ENCODE measurements at places on chromosomes 1 and 21.

DNA sequence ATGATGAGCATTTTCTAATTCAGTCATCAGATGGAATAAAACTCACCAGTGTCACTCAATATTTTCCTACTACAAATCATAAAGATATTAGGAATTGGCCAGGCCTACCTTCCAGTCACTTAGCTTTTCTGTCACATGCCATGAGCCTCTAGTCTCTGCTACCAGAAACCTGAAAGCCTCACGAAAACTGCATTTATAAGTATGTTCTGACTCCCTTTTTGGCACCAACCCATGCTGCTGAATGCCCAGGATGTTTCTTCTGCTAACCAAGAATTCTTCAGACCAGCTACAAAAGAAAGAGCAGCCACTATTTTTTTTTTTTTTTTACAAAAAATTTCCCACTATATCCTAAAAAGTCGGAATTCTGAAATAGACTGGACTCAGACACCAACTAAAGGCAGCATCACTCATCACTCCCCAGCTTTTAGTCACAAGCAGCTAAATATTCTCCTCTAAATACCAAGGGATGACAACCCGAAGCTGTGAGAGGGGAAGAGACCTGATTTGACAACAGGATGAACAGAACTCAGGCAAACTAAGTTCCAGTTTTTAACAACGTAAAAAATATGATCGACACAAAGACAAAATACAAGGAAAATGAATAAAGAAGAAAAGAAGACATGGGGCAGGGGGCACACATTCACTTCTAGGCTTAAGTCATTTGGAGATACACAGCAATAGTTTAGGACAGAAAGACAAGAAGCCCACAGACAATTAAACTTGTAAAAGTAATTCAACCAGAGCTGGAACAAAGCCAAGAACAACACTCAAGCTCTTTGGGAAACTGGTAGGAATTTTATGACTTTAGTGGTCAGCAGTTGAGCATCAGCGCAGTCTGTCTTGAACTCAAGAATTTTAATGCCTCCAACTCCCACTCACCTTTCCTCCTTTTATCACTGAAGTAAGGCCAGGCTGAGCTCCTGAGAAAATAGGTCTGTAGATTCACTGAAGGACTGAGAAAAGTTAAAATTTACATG is 1.7 kb downstream of the DCAF8 start:
- no peak for DNase-seq

DNA sequence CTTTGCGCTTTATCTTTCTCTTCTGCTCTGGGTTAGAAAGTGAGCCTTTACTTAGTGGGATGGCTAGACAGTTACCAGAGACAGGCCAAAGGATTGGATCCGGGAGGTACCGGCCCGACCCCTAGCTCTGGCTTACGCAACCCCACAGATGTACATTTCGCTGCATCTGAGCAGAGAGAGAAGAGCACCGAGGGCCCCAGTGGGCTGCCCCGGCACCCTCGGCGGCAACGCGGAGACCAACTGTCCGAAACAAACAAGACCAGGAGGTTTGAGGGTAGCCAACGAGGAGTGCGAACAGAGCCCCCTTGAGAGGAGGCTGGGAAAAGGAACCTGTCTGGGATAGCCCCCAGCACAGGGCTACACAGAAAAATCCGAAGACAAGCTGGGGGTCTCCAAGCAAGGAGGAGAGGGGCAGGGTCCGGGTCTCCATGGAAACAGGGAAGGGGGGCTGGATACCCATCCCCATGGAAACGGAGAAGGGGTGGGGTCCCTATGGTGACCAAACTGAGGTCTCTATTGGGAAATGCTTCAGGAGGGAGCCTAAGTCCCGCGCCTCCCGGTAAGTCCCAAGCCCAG is 373 bp downstream of the MTF1 start:
- peak; percentile 27 for DNase-seq

DNA sequence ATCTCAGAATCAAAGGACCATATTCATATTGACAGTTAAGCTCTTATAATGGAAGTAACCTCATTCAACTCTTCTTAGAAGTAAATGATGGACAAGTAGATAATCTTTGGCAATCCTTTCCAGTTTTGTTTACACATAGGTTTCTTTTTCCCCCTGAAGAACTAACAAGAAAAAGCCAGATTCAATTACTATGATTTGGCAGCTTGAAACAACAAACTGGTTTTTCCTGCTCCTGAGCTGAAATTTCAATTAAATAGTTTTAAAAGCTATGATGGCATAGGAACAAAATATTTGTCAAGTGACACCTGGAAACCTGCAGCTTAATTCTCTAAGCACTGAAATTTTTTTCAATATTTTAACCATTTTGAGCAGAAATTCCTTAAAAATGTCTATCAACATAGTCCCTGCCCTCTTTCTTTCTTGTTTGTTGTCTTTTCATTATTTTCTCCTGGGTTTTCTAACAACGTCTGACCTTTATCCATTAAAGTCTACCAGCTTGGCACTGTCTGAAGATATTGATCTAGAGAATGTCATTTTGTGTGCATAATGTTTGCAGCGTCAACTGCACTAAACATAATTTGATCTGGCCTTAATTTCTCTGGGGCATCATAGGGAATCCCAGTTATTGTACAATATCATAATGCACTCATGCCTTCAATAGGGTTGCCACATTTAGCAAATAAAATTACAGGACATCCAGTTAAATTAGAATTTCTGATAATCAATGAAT is 4.0 kb upstream of the SLC35A3 start:
- no peak for DNase-seq

DNA sequence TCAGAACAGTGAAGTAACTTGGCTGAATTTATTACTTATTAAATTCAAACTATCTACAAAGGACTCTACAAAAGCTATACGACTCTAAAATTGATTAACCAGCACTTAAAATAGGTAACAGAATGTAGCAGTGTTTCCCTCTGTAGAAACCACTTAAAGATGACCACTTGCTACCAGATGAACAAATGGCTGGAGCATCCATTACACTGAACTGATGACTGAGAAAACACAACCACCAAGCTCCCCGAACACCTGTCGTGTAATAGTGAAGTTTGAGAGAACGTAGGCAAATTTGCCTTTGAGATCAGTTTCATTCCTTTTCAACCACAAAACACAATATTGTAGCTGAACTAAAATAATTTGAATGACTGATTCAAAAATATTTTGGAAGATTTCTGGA is 226.7 kb downstream of the KCNT2 start:
- DNase-seq, result no peak

DNA sequence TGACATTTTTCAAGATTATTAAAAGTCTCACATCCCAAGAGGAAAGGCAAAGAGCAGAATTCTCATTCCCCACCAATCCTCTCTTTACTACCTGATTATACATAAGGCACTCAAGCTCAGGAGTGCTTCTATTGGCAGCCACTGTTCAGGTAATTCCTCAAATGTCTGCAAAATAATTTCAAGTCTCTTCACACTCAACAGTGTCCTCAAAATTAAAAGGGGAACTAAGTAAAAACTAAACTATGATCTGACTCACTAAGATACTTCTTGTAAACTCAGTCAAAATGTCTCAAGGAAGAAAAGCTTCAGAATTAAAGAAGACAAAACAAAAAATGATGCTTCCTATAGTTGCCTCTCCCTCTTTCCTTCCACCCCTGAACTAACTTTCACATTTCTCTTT is 135.6 kb downstream of the GPATCH2 start:
- no peak for DNase-seq

- no peak for DNase-seq
These were observed 265.7 kb downstream of the COL11A1 start for GRCh38 chr1:102842606-102843005.

DNA sequence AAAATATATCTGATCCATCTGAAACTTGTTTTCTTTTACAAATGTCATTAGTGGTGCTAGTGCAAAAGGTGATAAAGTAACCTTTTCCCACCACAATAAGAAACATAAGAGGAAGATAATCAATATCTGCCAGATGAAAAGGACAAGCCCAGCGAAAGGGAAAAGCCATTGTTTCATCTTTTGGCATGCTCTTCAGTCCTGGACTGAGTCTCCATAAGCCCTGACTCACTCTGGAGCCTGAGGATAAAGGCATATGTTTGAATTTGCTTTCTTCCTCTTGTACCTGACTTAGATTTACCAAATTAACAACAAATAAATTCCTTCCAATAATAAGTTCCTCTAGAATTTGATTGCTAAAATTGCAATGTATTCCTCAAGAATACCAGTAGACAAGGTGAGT is 13.6 kb downstream of the DNAJC11 start:
- no peak for DNase-seq

GRCh38 chr1:200908191-200908868 is 13.6 kb downstream of the INAVA start:
- DNase-seq, result no peak
